Activated CD4-positive, alpha-beta T cell treated with anti-CD3 and anti-CD28 coated beads, Interleukin-2, Interleukin-4, amounts not matched to agents 100 ng/mL and 50 ng/mL, durations not matched to agents 16 hours and 8 hours (primary cell): ENCODE measurements at places on chromosomes 6 and 20.

GRCh38 chr20:8393381-8393780 lies 261.3 kb downstream of the PLCB1 start:
- no peak for DNase-seq

DNA sequence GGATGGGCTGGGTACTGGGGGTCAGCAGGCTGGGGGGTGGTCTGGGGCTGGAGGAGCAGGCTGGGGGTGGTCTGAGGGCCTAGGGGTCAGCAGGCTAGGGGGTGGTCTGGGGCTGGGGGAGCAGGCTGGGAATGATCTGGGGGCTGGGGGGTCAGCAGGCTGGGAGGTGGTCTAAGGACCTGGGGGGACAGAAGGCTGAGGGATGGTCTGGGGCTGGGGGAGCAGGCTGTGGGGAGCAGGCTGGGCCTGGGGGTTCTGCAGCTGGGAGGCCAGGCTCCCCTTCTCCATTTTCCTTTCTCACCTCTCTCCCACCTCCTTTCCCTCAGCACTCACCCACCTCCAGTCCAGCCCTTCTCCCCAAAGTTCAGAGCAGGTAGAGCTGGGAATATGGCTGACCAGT lies 114.2 kb downstream of the PSMB1 start:
- DNase-seq: no peak

DNA sequence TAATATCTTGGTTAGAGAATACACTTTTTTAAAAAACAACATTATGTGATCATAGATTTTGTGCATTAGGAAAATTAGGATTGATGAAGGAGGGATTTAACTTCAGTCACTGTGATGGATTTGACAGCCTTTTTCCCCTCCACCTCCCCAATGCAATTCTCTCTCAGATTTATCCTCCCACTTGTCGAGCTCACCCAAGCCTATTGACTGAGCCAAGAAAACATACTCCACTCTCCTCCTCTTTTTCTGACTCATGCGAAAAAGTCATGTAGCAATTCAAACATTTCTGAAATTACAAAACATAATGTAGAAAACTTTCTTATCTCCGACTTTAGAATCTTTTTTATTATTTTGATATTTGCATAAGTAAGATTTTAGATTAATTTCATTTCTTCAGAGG lies 24.1 kb downstream of the KLHL32 start:
- no peak for DNase-seq

DNA sequence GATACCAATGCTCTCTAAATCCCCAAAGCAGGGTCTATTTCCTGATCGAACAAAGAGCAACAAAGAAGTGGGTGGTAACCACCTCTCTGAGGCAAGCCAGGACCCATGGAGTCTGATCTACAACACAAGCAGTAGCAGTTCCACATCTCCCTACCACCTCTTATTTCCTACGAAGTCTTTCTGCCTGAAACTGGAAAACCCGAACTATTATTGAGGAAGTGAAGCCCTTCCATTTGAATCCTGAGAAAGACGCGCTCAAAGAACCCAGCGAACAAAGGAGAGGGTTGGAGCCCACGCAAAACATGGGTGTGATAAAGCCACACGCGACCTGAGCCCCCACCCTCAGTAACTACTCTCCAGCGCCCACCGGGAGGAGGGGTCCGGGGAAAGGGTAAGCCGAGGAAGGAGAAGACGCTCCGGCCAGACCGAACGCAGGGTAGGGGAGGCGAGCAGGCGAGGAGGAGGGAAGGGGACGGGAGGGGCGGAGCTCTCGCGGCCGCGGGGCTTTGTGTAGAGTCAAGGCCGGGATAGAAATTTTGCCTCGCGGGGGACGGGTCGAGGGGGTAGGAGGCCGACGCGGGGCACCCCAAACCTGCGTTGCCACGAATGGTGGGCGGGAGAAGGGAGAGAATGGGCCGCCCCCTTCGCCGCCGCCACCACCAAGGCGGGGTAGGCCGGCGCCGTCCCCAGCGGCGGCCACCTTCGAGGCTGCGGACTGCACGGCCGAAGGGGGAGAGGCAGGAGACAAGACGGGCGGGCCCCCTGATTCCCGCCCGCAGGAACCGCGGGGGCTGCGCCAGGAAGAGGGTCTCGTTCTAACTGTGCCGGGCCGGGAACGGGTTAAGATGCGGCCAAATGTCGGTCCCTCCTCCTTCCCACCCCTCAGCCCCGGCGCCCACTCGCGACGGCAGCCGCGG lies 802 bp downstream of the HDAC2 start:
- peak; percentile 30 for DNase-seq

- DNase-seq: peak; percentile 4
These were observed 206.9 kb downstream of the IBTK start for GRCh38 chr6:82040405-82041221.

GRCh38 chr6:35503534-35503933 lies 6.7 kb upstream of the TEAD3 start:
- no peak for DNase-seq

DNA sequence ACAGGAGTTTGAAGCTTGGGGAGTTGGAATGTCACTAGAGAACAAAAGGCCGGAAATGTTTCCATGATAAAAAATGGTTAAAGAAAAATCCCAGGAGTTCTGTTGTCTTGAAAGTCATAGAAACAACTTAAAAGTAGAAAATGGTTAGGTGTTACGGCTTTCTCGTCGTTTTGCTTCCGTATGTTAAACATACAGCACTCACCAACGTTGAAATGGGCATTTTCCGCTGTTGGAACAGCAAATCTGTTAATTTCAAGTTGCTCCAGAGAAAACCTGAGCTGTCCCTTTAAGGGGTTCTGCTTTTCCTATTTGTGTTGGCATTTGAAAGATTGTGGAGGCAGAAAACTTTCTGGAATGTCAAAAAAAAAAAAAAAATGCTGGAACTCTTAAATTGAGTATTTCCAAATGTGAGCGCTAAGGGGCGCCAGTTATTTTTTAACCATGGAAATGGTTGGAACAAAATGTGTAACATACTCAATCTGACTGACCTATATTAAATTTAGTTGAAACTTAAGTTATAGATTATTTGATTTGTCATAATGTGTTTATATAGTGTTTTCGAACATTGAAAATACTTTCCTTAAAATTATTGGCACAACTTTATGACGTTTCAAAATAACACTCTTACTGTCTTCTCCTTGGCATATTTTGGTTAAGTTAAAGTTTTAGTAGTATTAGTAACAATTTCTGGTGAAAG lies 2.2 kb downstream of the QKI start:
- DNase-seq: peak; percentile 34

DNA sequence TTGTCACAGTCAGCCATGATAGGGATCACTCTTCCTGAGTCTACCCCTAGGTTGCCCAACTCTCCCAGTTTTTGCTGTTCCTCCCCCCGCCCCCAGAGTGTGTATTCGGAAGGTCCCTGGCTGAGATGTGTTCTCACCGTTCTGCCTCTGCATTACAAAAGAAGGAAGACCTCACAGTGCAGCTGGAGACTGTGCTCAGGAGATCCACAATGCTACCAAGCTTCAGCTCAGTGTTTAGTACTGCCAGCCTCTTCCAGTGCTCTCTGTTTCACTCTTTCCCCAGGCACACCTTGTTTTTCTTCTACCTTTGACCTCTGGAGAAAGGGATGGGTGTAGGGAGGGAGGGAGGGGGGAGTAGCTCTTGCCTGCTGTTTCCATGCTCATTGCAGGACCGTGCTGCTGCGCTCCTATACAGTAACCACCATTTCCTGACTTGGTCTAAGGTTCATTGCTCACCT lies 13.4 kb upstream of the MOCS1 start:
- no peak for DNase-seq

- DNase-seq: no peak
These were observed 1.7 kb upstream of the C20orf203 start for GRCh38 chr20:32675223-32675975.

GRCh38 chr6:138540468-138540867 lies 41.2 kb upstream of the NHSL1 start:
- DNase-seq: no peak

DNA sequence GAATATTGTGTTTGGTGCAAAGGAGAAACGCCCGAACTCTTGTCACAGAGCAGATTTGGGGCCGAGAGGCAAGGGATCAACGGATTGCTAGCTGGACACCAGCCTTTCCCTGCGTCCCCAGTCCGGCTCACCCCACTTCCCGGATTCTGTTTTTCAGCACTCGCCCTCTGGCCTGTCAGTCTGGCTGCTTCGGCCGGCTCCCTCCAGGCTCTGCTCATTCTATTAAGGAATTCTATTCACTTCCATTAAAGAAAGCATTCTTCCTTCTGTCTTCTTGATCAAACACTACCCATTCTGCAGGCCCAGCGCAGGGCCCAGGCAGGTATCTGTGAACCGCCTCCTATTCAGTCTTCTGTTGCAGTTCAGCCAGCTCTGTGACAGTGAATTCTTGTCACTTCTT lies 91.7 kb downstream of the RNF182 start:
- DNase-seq: no peak

DNA sequence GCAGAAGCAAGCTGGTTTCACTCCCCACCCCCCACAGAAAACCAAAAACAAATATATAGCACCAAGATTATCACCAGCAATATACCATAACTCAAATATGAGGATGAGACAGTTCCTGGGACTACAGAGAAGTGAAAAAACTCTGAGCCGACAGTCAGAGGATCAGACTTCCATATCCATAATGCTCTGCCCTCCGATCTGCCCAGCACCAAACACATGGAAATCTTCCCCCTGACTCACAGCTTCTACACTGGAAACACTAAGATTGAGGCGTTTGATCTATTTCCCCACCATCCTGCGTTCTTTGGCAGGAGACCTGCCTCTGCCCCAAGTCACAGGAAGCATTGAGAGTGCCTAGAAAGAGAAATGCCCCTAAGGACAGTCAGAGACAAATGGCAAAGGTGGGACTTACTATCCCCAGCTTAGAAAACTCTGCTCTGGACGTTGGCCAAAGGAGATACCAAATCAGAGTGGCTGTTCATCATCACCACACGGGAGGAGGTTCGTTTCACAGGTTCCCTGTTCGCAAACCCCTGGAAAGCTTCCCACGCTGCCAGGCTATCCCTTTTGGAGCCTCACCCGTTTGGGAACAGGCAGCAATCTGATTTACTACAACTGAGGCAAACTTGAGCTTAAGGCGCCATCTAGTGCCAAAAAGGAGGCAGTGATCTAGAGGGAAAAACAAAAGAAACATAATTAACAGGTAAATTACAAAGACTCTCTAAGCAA lies 48.7 kb upstream of the SRSF6 start:
- peak; percentile 32 for DNase-seq

DNA sequence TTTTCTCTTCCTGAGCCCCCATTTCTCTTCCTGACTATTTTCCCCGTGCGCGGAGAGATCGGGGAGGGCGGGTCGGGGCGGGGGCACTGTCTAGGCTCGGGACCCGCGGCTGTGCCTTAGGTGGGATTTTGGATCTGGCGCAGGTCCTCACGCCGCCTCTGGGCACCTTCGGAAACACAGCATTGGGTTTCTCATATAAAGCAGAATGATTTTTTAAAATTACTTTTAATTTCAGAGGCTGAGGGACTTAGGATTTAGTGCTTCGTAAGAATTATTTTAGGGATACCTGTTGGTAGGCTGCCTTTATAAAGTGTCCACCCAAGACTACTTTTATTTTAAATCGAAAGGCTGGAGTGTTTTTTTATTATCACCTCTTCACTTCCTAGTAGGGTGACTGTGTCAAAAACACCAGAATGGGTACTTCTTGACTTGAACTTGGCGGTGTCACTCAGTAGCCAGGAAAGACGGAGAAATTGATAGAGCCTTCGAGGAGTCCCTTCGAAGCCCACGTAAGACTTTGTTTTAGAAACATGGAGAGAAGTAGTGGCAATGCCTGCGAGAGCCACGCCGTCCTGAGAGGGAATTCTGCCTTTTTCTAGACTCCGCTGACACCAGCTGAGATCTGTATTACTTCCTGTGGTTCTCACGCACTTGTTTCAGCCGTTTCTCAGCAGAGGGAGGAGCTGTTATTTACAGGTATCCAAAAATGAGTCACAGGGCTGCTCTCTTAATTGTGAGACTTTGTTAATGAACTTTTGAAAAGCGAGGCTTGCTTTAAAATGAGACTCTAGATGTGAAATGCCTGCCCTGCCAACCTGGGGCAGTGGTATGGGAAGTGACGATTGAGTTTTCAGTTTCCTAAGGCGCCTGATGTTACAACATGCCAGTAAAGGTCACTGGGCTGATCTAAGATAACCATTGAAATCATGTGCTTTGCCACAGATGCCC lies 667 bp downstream of the STX11 start:
- DNase-seq: peak; percentile 95

DNA sequence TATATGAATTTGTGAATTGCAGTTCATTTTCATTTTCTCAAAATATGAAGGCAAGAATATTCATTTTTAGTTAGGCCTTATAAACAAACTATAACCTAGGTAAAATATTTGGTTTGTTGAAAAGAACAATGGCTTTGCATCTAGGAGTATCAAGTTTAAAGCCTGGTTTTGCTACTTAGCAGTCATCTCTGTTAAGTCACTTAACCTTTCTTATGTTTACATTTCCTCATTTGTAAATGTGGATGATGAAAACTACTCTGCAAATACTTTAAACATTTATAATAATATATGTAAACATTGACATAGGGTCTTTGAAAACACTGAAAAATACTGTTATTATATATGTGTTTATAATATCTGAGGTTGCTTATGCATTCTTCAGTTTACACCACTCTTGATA lies 135.5 kb downstream of the CENPW start:
- DNase-seq: no peak

DNA sequence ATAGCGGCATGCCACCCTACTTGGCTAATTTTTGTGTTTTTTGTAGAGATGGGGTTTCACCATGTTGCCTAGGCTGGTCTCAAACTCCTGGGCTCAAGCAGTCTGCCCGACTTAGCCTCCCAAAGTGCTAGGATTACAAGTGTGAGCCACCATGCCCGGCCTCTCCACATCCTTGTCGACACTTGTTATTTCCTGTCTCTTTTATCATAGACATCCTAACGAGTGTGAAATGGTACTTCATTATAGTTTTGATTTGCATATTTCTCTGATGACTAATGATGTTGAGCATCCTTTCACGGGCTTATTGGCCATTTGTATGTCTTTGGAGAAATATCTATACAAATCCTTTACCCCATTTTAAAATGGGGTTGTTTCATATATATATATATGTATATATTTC lies 39.0 kb upstream of the ASXL1 start:
- DNase-seq: no peak

DNA sequence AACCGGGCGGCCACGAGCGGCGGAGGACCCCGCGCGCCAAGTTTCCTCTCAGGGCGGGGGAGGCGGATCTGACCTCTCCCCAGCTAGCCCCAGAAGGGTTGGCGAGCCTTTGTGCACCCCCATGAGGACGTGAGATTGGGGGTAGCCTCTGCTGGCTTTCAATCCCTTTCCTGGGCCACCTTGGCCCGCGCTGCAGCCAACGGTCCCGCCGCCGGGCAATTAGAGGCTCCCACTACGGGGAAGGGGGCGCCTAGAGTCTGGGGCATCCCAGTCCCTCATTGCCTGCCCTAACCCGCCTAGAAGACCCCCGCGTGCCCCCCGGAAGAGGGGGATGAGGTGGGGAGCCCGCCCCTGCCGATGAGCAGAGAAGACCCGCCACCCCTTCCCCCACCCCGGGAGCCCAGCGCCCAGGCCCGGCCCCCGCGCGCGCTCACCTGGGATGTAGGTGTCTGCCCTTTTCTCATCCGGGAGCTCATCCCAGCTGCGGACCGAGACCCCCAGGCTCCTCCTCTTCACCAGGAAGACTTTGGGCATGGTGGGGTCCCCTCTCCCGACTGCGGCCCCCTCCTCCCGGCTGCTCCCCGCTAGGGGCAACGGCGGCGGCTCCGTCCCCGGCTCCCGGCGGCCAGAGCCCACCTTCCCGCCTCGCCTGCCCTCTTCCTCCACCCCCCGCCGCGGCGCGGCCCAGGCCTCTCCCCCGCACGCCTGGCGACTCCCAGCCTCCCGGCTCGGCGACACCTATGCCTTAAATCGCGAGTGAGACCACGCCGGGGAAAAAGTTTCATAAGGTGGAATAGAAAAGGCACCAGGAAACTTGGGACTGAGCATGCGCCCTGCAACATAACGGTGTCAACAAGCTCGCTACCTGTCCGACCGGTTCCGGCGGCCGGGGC lies at the start of gene OVOL2:
Gene OVOL2, minus strand, starts transcription at position 816 of the 893 bp plus-strand sequence. Its CDS starts 282 bp downstream, at position 534.
- DNase-seq: no peak

- no peak for DNase-seq
These were observed 24.2 kb upstream of the PAQR8 start for GRCh38 chr6:52337633-52338290.
